Globus pallidus (tissue), 1 donor: ENCODE measurements at places on chromosomes 16 and 17.

DNA sequence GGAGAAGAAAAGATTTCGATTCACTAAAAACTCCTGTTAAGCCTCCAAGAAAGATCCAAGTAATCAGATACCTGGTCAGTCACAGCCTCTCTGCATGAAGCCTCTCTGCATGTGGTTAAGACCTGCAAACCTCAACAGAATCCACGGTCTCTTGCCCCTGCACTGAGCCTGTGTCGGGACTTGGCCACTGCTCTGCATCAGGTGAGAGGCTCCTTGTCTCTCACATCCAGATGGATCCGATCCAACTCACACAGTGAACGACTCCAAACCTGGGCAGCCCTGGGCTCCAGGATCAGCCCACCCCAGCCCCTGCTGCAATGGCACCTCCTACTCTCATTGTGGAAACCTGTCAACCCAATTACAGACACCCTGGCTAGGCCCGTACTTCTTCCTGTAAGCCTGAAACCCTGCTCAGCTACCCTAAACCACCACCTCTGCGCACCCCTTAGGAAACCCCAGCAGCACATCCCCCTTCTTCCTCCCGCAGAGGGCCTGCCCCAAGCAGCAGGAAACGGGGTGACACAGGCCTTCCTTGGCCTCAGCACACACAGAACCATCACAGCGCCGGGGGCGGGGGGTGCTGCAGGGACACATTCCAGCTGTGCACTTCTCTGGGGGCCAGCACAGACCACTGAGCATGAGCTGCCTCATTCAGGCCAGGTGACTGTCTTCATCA is 129.5 kb downstream of the ANKRD11 start:
- DNase-seq, result no peak

DNA sequence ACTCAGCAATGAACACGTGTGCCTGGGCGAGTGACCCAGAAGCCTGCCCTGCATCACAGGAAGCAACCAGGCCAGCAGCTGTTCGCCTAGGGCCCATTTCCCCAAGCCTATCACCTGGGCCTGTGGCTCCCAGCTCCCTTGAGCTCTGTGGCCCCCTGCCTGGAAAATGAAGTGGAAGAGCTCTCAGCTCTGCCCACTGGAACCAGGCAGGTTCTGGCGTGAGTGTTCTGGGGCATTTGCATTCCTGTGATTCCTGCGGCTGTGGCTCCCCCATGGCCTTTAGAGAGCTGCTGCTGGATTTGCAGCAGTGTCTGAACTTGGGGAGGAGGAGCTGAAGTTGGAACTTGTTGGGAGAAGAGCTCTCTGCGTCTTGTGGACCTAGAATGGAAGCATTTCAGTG is 22.8 kb downstream of the PGS1 start:
- DNase-seq, result no peak

DNA sequence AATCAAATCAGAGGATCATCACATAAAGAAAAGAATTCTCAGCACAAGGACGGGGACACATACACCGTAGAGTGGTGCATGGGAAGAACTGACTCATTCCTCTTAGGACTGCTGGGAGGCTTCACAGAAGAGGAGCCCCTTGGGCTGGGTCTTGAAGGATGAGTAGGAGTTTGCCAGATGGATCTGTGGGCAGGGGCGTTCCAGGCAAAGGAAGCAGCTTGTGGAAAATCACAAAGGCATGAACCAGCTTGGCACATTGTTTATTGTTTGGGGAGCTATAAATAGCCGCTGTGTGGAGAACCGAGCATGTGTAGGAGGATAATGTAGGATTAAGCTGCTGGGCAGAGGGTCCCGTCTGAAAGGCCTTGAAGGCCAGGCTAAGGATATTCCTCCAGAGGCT is 5.1 kb upstream of the SLC16A11 start:
- no peak for DNase-seq

DNA sequence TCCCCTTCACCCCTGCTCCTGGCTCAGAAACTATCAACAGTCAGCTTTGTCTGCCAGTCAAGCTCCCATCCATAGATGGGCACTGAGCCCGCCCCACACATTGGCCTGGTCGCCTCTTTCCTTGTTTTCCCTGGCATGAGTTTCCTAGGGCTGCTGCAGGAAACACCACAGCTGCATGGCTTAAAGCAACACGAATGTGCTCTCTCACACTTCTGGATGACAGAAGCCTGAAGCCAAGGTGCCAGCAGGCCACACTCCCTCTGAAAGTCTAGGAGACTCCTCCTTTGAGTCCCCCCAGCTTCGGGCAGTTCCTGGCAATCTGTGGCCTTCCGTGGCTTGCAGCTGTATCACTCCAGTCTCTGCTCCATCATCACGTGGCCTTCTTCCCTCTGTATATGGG is 69.9 kb downstream of the TBC1D16 start:
- peak; percentile 87 for DNase-seq

GRCh38 chr17:57587193-57587969 is 157.7 kb downstream of the CCDC182 start:
- no peak for DNase-seq

DNA sequence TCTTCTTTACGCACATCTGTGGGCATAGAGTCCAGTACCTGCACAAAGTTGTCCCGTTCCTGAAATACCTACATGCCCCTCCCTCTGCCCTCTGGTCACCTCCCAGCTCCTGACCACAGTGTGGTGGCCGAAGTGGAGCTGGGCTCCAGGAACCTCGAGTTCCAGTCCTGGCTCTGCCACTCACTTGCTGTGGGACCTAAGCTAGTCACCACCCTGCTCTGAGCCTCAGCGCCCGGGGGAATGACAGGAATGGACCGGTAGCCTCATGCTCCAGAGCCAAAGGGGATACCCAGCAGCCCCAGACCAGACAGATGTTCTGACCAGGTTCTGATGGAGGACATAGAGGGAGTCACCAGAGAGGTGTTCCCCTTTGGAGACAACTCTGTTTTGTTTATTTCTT is 26.7 kb upstream of the ITGA3 start:
- DNase-seq, result no peak

GRCh38 chr16:80997964-80998620 is 8.6 kb downstream of the CMC2 start:
- DNase-seq, result no peak

DNA sequence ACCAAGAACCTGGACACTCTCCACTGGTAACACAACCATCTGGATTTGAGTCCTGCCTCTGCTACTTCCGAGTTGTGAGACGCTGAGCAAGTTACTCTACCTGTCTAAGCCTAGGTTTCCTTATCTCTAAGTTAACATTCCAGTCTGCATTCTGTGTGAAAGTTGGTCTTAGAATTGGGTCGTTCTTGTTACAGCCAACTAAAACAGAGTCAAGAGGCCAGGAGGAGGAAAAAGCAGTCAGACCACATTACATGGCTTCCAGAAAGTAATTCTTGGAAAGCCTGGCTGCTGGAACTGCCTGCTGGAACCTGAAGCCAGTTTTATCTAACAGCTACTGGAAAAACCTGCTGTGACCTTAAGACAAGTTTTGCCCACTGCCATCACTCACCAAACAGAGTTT is 38.4 kb upstream of the XYLT1 start:
- DNase-seq, result no peak

DNA sequence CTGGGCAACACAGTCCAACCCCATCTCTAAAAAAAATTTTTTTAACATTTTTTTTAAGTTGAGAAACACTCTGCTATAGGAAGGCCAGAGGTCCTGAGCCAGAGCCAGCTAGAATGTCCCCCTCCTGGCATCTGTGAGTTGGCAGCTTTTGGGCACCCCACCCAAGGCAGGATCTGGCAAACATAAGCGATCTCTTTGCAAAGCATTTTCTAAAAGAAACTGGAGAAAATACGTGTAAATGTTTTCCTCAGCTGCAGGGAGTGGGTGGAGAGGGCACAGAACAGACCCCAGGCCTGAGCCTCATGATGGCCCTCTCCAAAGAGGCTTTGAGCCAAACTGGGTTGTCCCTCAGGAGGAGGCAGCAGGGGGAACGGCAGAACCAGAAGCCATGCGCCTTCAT is 11.7 kb downstream of the CAVIN1 start:
- no peak for DNase-seq

DNA sequence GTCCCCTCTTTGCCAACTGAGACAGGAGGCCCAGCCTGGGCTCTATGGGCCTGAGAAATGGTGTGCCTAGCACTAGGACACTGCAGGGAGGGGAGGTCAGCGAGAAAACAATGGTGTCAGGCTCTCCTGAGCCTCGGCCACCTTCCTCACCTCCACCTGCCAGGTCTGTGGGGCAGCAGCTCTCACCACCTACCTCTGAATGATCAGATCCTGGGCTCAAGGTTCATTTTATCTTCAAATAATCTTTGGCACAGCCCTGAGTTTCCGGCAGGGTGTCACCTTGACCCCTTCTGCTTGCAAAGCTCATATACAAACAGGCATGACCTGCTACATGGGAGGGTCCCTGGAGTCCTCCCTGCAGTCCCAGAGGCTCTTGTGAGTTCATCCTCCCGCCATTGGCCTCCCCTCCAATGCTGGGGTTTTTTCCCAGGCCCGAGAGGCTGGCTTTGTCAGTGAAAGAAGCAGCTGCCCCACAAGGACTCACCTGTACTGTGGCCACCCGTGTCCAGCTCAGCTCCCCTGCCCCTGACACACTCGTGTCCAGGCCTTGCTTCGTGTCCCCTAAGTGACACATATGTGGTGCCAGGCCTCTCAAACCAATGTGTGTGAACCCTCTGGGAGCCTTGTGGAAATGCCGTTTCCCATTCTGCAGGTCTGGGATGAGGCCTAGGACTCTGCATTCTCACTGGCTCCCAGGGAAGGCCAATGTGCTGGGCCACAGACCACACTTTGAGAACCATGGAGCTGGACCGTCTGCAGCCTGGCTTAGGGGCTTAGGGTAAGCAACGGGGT is 176.8 kb upstream of the CIBAR2 start:
- DNase-seq, result no peak

DNA sequence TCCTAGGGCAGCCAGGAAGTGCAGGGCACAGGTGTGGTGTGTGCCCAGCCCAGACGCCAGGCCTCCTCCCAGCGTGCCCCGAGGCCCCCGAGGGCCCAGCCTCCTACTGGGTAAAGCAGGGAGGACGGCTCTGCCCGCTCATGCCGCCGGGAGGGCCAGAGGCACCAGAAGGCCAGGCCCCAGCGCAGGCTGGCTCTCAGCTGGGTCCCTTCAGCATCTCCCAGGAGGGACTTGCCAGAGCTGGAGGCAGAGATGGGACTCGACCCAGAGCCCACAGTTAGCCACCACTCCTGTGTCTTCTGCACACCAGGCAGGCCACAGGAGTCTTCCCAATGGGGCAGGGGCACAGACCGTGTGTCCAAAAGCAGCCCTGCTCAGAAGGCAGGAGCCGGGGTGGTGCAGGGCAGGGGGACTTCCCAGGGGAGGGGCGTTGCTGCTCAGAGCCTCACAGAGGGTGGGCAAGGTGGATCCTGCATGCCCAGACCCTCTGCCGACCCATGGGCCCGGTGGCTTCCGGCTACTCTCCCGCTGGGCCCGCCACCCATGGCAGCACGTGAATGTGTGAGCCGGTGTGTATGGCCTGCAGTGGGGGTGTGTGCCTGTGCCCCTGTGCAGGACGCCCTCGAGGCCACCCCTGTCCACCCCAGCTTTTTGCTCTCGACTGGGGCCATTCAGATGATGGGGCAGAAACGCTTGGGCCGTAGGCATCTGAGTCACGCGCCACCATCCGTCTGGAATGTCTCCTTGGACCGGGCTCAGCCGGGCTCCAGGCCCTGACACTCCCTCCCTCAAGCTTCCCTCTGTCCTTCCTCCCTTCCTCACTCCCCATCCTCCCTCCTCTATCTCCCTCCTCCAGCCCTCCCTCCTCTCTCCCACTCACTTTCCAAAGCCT is 5.7 kb upstream of the ZNF469 start:
- no peak for DNase-seq

- no peak for DNase-seq
Measured at GRCh38 chr17:72710202-72710601, 382.3 kb downstream of the SLC39A11 start.

DNA sequence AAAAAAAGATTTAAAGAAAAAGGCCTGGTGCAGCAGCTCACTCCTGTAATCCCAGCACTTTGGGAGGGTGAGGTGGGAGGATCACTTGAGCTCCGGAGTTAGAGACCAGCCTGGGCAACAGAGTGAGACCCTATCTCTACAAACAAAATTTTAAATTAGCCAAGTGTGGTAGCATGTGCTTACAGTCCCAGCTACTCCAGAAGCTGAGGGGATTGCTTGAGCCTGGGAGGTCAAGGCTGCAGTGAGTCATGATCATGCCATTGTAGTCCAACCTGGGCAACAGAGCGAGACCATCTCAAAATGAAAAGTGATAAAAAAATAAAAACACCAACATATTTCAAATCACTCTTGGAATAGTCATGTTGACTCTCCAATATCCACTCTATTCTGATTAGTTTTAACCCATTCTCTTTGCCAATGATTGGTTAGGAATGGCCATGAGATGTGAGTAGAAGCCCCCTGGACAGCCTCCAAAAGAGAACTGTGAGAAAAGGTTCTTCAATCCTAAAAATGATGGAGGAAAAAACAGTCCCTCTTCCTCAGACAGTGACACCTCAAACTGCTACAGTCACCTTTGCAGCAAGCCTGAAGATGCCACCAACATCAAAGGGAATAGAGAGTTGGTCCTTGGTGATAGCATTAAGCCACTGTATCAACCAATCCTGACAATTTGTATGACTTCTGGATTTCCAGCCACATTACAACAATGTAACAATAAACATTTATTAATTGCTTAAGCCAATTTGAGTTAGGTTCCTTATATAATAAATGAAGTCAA is 2.9 kb upstream of the KANSL1 start:
- DNase-seq, result no peak

DNA sequence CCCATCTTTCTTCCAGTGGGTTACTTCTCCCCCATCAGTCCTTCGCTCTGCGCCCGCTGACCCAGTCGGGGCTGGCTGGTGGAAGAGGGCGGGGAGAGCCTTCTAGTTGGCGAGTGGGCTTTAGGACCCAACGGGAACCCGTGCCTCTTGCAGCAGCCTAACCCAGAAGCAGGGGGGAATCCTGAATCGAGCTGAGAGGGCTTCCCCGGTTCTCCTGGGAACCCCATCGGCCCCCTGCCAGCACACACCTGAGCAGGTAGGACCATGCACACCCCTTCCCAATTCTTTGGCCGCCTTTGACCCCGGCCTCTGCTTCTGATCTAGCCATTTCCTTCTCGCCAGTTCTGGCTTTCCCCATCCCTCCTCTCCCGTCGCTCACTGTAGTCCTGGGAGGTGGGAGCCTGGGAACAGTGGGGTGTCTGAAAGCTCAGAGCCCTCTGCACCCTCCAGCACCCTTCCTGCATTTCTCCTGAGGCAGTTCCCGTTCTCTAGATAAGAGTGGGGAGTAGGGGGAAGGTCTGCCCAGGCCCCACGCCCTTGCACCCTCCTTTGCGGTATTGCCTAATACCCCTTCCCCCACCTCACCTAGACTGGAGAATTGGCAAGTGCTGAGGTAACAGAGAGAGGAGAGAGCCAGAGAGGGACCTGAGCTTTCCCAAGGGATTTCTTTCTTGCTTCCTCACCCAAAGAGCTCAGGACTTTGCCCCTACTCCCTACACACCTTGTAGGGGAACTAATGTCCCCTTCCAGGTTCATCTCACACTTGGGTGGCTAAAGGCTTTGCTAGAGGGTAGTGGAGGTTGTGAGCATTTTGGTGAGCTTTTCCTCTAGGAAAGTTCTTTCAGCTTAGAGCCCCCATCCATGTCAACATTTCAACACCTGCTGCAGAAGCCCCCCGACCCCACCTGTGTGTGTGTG is at the start of gene RARA:
TSS of gene RARA (plus strand) at position 150 of the 918 bp plus-strand sequence. CDS start 22,039 bp downstream, outside the sequence.
- DNase-seq, result peak; percentile 49

- DNase-seq, result no peak
Measured at GRCh38 chr17:78596871-78597764, 19.9 kb upstream of the DNAH17 start.
